ENCODE measurements at places on chromosomes 4 and X. TPM values are rescaled to one million over a fixed set of nuclear protein-coding genes. Genes with fewer than 3 reads are reported as not detected.

Gene TXK
- 53.2 TPM for total RNA-seq

GRCh38 chrX:119655125-119655524 is 37.8 kb downstream of the SEPTIN6 start:
- peak; percentile 30 for DNase-seq
- H3K4me3 ChIP-seq, result peak overlapping the region; percentile 84
- H3K27ac ChIP-seq, result peak overlapping the region; percentile 95
- H3K4me1 ChIP-seq, result peaks cover 25% of the 10 kb centered on the region
- no peaks in the 10 kb centered on the region for H3K27me3 ChIP-seq
- peaks cover 3% of the 10 kb centered on the region for H3K36me3 ChIP-seq

Gene FGD1
- total RNA-seq, result 0.05 TPM

- no peaks in the 10 kb centered on the region for H3K27me3 ChIP-seq
- H3K4me1 ChIP-seq, result no peaks in the 10 kb centered on the region
- no peak overlapping the region for H3K27ac ChIP-seq
- no peaks in the 10 kb centered on the region for H3K36me3 ChIP-seq
Observed at GRCh38 chrX:21816136-21816535, 23.3 kb upstream of the MBTPS2 start.

DNA sequence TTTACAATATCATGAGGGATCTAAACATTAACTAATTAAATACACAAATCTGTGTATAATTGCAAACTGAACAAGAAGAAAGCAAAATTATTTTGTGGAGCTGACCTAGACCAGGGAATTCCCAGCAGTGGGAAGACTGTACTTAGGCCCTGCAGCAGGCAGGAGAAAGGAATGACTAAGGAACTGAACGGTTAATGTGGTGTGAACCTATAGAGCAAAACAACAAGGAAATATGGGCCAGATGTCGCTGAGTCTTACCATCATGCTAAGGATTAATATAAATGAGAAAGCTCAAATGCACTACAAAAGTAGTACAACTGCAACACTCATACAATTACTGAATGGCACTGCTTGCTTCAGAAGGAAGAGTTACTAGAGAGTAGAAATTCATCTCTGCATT is 120.3 kb upstream of the ATXN3L start:
- no peaks in the 10 kb centered on the region for H3K27me3 ChIP-seq
- no peaks in the 10 kb centered on the region for H3K4me1 ChIP-seq
- H3K4me3 ChIP-seq, result no peak overlapping the region
- no peak for DNase-seq
- no peak overlapping the region for H3K27ac ChIP-seq
- no peaks in the 10 kb centered on the region for H3K36me3 ChIP-seq
